ENCODE measurements at places on chromosomes 13 and 19. TPM values are rescaled to one million over a fixed set of nuclear protein-coding genes. Genes with fewer than 3 reads are reported as not detected.

Gene IGFL3
- total RNA-seq = not detected

GRCh38 chr19:17830567-17831418, 9.5 kb upstream of the INSL3 start:
- peak; percentile 78 for DNase-seq

DNA sequence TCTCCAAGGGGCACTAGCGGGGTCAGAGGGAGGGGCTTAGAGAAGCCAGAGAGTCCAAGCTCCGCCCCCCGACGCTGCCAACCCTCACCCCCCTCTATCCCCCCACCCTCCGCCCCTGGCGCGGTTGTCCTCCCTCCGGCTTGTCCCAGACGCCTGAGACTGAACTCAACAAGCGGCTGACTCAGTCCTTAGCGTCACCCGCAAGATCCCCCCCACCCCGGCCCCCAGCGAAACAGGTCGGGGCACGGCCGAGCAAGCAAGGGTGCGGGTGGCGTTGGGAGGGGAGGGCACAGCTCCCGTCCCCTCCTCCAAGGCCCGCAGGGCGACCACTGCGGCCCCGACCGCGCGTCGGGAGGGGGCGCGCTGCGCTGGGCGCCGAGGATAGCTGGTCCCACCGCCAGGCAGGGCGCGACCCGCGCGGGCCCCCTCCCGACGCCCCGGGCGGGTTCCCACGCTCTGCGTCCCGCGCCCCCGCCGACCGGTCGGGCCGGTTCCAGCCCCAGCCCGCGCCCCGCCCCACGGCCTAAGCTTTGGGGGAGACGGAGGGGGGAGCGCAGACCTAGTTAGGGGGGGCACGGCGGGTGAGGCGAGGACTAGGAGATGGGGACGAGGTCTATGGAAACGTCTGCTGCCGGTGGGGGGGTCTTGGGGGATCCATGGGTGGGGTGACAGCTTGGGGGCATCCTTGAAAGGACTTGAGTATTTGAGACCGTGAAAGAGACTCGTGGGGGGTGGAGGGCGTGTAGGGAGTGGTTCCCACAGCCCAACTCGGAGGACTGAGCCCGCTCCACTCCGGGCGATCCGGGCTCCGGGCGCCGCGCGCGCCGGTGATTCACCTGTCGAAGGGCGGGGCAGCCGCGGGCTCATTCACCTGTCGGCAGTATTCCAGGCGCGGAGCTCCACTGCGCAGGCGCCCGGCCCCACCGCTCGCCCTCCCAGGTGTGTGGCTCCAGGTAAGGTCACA, 5.1 kb downstream of the NOTCH3 start:
- peak; percentile 72 for DNase-seq

- no peak for DNase-seq
Observed at GRCh38 chr19:32367948-32368536, 22.6 kb downstream of the ZNF507 start.

GRCh38 chr13:81017513-81018152, 676.7 kb upstream of the SPRY2 start:
- peak; percentile 0 for DNase-seq

DNA sequence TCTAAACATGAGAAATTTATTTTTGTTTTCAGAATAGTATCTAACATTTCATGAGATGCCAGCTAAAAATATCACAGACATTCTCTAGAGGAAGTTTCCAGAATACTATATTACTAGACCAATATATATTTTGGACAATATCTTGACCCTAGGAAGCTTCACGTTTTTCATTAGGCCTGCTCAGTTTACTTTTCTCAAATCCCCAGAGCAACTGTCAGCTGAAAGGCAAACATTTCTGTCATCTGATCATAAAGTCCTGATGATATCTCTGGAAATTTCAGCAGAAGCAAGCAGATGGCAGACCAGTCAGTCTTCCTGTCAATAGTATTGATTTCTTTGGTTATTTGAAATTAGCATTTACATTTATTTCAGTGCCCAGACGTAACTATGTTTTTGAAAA, 4.0 kb downstream of the POSTN start:
- DNase-seq = no peak

Gene MCEMP1
- not detected for total RNA-seq

Gene PRODH2
- total RNA-seq = not detected

Gene ODAD3
- not detected for total RNA-seq

- peak; percentile 47 for DNase-seq
Observed at GRCh38 chr19:45637890-45638667, 1.1 kb downstream of the EML2 start.

GRCh38 chr13:47133011-47133445, 236.2 kb upstream of the HTR2A start:
- DNase-seq = no peak

GRCh38 chr19:46766569-46767317, 20.5 kb upstream of the STRN4 start:
- DNase-seq = peak; percentile 59

DNA sequence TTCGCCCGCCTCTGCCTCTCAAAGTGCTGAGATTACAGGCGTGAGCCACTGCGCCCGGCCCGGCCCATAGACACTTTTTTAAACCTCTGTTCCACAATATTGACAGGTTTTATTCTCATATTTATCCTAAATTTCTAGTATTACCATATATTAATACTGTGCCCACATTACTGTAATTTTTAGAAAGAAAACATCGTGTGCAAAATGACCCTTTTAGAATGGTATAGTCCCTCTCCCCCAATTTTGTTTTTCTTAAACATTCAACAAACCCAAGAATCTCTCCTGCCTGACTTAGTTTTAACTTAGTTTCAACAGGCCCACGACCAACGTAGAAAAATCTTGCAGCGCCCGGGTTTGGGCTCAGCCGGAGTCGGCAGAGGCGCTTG, 9.1 kb downstream of the CDX2 start:
- no peak for DNase-seq

Gene ZNF792
- total RNA-seq = 1.9 TPM

GRCh38 chr19:45235485-45235884, 9.7 kb downstream of the EXOC3L2 start:
- DNase-seq = no peak

- no peak for DNase-seq
Observed at GRCh38 chr19:23393121-23393520, 2.1 kb downstream of the ZNF91 start.

Gene CNN2
- 162 TPM for total RNA-seq

DNA sequence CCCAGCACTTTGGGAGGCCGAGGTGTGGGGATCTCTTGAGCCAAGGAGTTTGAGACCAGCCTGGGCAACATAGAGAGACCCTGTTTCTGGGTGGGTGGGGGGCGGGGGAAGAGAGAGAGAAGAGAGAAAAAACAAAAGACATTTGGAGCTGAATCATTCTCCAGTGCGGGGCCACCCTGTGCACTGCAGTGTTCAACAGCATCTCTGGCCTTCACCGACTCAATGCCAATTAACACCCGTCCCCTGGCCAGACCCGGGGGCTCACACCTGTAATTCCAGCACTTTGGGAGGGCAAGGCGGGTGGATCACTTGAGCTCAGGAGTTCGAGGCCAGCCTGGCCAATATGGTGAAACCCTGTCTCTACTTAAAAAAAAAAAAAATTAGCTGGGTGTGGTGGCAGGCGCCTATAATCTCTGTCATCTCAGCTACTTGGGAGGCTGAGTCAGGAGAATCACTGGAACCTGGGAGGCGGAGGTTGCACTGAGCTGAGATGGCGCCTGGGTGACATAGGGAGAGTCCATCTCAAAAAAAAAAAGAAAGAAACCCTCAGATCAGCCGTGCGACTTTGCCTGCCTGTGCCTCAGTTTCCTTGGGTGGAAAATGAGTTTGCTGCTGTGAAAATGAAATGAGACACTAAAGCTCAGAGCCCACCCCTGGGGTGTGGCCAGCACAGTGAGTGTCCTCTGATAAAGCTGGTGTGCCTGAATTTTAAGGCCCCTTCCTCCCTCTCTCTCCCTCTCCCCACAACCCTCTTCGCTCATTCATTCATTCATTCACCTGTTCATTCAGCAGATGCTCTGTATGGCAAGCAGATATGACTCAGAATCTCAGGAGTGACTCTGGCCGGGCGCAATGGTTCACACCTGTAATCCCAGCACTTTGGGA, 6.4 kb downstream of the KLF2 start:
- no peak for DNase-seq

Gene PSG11
- total RNA-seq = not detected

Gene BST2
- 0.83 TPM for total RNA-seq

Gene ZNF888
- 3.0 TPM for total RNA-seq

- DNase-seq = no peak
Observed at GRCh38 chr13:108669381-108669780, 40.0 kb downstream of the MYO16 start.

GRCh38 chr19:11577451-11578257, at the start of gene ACP5:
Gene ACP5, minus strand, starts transcription at chr19:11577645. Its CDS starts 328 bp downstream, at chr19:11577317.
- peak; percentile 43 for DNase-seq

Gene ZNF540
- not detected for total RNA-seq

GRCh38 chr13:76975863-76976262, 16.0 kb upstream of the CLN5 start:
- DNase-seq = no peak

Gene EFNB2
- 11.0 TPM for total RNA-seq

DNA sequence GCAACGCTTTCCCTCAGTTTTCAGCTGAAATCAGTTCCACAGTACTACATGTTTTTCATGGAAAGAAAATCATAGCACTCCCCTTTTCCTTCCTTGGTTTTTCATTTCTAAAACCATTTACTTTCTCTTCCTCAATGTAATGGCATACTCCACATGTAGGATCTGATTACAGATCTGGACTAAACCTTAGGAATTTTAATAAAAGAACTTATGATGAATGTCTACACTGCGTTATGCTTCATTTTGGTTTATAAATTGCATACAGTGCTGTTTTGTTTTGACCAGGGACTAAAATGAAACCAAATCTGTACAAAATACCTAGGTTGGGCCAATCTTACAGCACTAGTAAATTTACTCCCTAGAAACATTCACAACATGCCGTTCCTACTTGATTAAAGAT, 589.9 kb downstream of the TBC1D4 start:
- no peak for DNase-seq
